ENCODE measurements at places on chromosomes 3 and 15.

GRCh38 chr3:16871915-16872842, 12.6 kb upstream of the PLCL2 start:
- DNase-seq: no peak

GRCh38 chr15:65254758-65255157, 31.9 kb downstream of the PARP16 start:
- no peak for DNase-seq

DNA sequence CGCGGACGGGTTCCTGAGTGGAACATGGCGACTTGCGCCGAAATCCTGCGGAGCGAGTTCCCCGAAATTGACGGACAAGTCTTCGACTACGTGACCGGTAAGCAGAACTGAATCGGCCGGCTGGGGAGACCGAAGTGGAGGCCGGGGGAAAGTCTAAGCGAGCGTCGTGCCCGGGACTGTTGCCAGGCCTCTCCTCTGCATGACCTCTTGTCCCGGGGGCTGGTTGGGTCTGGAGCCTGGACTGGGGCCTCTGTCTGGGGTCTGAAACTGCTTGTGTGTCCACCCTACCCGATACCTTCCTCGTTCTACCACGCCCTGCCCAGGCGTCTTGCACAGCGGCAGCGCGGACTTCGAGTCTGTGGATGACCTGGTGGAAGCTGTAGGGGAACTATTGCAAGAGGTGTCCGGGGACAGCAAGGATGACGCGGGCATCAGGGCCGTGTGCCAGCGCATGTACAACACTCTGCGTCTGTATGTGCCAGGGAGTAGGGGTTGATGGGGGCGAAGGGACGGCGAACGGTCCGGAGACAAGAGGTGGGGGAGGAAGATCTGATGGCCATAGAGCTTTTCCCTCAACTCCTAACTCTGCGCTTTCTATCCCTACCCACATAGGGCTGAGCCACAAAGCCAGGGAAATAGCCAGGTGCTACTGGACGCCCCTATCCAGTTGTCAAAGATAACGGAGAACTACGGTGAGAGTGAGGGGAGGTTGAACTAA, at the start of gene ABCF3:
TSS of gene ABCF3 (plus strand) at position 16 of the 718 bp plus-strand sequence. CDS start at position 25, 9 bp downstream.
- peak; percentile 57 for DNase-seq

- no peak for DNase-seq
Observed at GRCh38 chr3:152621006-152621868, 213.7 kb upstream of the P2RY1 start.

- DNase-seq: no peak
Observed at GRCh38 chr3:17478673-17479072, 263.8 kb downstream of the TBC1D5 start.

GRCh38 chr3:66136597-66136996, 84.2 kb upstream of the SLC25A26 start:
- no peak for DNase-seq

DNA sequence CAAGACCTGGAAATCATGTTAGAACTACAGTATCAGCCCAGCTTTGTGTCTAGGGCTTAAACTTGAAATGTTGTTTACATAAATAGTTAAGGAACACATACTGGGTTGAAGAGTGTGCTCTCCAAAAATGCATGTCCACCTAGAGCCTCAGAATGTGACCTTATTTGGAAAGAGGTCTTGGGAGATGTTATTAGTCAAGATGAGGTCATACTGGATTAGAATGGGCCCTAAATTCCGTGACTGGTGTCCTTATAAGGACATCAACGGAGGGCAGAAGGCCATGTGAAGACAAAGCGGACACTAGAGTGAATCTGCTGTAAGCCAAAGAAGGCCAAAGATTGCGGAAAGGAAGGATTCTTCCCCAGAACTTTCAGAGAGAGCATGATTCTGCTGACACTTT, 759.2 kb upstream of the CFAP20DC start:
- DNase-seq: no peak

GRCh38 chr15:50418041-50418583, 6.1 kb upstream of the USP8 start:
- DNase-seq: no peak

DNA sequence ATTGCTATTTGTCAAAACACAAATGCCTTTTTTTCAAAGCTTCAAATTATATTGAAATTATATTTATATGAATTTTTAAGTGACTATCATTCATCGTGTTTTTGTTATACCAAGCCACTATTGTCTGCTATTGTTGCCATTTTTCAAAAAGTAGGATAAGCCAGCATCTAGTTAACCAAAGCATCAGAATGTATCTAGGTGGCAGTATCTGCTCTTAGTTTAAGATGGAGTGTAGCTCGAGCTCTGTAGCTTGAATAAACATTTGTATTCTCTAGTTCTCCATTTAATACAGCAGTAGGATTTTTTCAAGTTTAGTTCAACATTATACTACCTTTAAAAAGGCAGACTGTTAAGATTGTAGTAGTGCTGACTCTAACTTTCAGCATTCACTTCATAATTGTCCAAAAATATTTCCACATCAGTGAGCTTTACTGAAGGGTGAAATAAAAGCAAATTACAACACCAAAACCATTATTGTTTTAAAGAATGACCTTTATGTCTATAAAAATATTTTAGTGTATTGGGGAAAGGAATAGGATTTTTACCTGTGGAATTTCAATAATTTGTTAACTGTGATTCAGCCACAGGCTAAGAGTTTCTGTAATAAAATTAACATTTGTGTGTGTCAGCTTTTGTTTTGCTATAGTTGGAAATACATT, 19.6 kb upstream of the C15orf61 start:
- DNase-seq: no peak

- DNase-seq: no peak
Observed at GRCh38 chr3:14822670-14823390, 4.1 kb downstream of the FGD5 start.

DNA sequence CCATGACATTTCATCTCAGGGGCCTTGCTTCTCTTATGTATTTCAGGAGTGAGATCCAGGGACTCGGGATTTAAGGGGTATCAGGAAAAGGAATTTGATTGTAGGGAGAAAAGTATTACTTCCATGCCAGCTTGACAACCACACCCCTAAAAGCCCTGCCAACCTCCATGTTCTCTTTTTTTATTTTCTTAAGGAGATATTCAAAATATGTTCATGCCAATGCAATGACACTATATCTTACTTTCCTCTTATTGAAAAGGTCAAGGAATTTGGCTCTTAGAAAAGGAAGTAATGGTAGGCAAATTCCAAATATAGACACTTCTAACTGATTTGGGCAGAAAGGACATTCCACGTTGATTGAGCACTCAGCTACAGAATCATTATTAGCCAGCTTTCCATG, 407.5 kb upstream of the NECTIN3 start:
- no peak for DNase-seq

GRCh38 chr3:4350789-4351163, 47.6 kb downstream of the SETMAR start:
- DNase-seq: no peak

GRCh38 chr15:70920981-70921696, 28.5 kb downstream of the LRRC49 start:
- no peak for DNase-seq

DNA sequence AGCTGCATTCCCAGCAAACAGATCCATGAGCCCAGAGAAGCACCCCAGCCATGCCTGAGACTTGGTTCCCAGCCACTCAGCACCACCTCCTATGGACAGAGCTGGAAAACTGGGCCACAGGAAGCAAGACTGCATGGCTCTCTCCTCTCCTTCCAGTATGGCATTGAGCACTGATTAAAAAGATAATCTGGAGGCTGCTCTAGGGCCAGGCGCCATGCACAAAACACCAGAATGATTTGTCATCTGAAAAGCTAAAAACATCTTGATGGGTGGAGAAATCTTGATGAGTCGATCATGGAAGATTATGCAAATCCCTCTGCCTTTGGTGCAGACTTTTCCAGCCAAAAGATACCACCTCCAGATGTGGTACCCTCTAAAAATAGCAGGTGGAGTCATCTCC, 62.7 kb upstream of the MRPS22 start:
- DNase-seq: no peak

- no peak for DNase-seq
Observed at GRCh38 chr3:38992117-38992760, 59.5 kb downstream of the SCN11A start.

DNA sequence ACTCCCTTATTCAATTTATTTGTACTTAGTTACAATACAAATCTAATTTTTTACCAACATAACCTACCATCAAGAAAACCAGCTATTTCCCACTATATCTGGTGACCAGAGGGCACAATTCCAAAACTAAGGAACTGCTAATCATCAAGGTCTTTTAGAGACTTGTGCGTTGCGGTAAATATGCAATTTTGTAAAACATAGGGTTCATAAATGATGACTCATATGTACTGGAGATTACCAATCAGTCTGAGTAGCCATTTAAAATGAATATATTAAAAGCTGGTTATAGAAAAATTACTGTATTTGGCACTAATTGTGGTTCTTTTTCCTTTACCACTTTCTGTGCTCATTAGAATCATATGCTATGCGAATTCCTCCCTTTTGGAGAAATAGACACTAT, 859.6 kb downstream of the ROBO1 start:
- DNase-seq: no peak

DNA sequence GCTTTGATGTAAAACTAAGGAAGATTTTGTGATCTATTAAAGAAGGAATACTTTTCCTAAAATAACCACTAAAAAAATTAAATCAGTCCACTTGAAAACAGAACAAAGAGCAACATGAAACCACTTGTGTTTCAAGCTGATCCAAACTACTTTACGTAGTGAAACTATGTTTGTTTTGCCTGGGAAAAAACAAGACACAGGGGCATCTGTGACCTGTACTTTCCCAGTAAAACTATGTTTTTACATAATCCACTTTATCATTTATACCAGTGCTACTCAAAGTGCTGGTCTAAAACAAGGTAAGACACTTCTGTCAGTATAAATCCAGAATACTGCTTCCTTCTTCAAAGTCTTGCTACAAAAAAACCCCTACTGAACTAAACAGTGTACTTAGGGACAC, 56.7 kb downstream of the SPG11 start:
- DNase-seq: no peak

GRCh38 chr3:12456441-12456840, 27.8 kb upstream of the TSEN2 start:
- DNase-seq: no peak

DNA sequence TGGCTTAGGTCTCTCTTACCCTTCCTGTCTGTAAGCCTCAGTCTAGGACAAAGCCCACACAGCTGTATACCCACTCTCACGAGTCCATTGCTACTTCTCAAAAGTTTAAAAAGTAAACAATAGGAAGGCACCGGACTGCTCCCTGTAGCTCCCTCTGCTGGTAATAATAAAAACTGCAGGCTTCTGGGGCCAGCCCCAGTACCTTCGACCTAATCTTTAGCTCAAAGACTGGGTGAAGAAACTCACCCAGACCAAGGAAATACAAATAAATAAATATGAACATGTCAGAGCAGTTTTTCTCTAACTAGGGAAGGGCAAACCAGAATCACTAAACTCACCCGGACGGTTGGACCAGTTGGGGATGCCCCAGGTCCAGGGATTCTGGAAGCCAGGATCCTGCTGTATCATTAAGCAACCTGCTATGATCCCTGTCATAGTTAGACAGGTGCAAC, 5.0 kb downstream of the FAM219B start:
- DNase-seq: no peak

DNA sequence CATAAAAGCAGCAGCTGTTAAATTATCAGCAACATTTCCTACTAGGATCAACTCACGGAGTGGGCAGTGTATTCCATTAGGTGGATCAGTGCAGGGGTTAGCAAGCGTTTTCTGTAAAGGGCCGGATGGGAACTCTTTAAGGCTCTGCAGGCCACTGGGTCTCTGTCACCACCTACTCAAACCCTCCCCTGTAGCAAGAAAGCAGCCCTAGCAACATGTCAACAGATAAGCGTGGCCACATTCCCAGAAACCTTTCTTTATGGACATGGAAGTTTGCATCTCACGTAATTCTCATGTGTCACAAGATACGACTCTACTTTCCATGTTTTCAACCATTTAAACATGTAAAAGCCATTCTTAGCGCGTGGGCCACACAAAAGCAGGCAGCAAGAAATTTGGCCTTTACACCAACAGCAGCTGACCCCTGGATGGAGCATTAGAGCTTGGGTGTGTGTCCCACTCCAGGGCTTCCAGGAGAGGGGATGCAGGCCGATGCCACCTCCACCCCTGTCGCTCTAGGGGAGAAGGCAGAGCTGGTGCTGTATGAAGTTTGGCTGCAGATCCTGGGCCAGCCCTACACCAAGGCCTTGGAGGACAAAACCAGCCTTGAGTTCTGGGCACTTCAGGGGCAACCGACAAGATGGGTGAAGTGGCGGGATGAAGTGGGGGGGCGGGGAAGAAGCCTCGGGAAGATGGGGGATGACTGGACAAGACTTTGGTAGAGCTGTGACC, 48.2 kb upstream of the CSPG4 start:
- DNase-seq: no peak

DNA sequence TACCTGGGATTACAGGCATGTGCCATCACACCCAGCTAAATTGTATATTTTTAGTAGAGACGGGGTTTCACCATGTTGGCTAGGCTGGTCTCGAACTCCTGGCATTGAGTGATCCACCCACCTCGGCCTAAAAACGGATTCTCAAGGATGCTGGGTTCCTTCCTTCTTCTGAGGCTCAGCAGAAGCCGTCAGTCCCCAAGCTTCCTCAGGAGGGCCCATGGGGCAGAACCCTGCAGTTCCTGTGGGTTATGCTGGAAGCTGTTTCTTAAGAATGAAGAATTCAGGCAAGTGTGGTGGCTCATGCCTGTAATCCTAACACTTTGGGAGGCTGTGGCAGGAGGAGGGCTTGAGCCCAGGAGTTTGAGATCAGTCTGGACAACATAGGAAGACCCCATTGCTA, 29.0 kb upstream of the ZNF710 start:
- no peak for DNase-seq

GRCh38 chr3:177703788-177704187, 506.5 kb upstream of the TBL1XR1 start:
- no peak for DNase-seq

DNA sequence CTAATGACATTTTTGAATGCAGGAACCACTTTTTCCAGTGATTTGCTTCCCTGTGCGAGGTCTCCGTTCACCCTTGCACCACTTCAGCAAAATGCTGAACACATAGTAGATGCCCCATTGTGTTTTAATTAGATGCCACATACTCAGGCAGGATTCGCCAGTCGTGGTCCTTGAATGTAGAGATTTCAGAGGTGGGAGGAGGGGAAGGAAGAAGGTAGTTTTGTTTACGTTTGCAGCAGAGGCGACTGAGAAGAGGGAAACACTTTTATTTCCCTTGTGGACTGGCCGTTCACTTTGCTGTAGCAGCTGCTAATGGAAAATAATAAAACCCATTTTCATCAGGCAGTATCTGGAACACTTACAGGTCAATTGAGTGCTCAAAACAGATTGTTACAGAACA, 262.8 kb upstream of the TBL1XR1 start:
- DNase-seq: no peak

DNA sequence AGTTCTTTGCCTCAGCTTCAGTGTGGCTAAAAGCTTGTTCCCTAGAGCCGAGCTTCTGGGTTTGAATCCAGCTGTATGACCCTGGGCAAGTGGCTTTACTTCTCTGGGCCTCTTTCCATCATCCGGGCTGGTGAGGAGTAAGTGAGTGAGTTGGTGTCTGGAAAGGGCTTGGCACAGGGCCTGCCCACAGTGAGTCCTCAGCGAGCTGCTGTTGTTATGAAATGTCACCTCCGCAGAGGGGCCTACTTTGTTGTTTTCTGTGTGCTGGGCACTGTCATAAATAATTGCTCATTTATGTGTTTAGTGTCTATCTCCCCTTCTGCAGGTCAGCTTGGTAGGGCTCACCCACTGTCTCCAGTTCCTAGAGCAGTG, 31.7 kb downstream of the SLC6A6 start:
- no peak for DNase-seq
